ENCODE measurements at places on chromosomes 1 and 21.

DNA sequence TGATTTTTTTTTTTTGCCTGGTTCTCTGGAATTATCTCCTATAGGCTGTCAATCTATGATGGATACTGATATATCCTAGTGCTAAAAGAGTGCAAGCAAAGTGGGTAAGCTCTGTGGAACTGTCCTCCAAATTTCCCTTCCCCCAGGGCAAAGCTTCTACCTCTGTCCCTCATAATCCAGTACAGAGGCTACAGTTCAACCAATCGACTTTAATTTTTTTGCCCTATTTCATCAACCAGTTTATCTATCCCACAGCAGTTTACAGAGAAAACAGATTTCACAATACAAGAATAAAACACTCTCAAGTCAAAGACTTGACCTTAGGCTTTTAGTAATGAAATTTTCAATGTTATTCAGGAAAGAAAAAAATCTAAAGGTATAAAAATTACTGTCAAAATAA lies 13.9 kb downstream of the PUM1 start:
- DNase-seq = no peak

GRCh38 chr1:65825741-65826140 lies 33.0 kb downstream of the PDE4B start:
- no peak for DNase-seq

- no peak for DNase-seq
Observed at GRCh38 chr1:147316968-147317367, 74.5 kb downstream of the CHD1L start.

GRCh38 chr1:180912211-180912800 lies 391 bp upstream of the KIAA1614 start:
- no peak for DNase-seq

DNA sequence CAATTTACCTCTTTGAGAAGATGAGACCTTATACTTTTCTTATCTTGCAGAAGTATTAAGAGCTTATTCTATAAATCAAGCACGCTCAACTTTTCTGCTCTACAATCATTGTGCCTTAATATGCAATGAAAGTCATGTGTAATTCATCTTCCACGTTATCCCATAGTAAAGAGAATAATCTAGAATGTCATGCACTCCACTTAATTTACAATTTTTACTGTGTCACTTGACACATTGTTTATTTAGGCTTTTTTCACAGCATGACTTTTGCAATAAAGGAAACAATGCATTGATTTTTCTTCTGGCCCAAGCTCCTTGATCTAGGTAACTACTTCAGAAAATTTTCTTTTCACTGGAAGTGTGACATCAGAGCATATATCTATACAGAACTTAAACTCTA lies 290.9 kb downstream of the HHIPL2 start:
- no peak for DNase-seq

- DNase-seq = no peak
Observed at GRCh38 chr1:68758666-68759209, 261.9 kb upstream of the DEPDC1 start.

DNA sequence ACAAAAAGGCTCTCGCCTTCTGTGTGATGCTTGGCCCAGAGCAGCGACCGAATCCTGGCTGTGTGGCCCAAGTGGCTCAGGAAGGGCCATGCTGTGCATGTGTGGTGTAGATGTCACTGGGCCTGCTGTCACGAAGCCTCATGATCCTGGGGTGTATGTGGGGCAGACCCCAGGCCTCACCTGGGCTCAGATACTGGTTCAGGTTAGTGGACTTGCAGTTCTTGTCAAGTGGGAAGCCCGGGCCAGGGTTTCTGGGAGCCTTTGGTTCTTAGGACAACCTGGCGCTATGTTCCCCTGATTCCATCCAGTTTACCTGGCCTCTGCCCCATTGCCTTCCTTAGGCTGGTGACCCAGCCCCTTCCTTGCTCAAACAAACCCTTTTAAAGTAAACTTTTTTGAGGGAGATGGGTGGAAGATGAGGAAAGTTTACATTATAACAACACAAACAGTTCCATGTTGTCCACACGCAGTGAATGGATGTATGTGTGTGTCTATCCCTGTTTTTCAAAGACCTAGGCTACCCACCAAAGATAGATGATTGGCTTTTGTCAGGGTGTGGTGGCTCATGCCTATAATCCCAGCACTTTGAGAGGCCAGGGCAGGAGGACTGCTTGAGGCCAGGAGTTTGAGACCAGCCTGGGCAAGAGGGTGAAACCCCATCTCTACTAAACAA lies 84.3 kb downstream of the UCK2 start:
- no peak for DNase-seq

DNA sequence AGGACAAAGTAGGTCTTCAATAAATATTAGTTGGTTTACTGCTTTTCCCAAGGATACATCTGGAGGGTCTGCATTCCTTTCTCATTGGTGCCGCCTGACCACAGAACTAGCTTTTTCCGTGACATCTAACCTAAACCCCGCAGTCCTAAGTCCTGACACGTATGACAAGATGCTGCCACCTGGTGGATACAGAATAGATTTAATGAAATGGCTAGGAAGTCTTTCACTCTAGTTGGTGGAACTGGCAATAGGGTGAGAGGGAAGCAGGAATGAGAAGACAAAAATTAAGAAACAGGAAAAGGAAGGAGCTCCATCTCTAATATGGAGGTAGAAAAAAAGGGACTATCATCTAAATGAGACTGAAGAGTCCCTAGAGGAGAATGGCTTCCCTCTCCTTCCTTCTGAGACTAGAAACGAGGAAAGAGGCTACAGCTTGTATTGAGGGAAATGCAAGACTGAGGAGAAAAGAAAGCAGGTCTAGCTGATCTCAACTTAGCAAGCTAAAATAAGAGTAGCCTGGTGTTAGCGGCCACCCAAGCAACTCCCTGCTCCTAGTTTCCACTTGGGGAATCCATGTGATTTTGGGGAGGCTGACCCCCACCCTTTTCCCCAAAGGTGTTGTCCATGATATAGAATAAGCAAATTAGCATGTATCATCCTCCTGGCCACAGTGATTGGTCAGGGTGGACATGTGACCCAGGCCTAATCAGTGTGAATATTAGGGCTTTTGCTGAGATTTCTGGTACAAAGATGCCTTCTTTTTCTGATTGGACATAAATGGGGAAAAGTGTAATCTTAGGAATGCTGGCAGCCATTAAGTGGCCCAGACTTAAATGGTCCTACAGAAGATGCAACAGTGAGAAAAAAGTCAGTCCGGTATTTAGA lies 5.9 kb downstream of the RFX5 start:
- DNase-seq = peak; percentile 38

DNA sequence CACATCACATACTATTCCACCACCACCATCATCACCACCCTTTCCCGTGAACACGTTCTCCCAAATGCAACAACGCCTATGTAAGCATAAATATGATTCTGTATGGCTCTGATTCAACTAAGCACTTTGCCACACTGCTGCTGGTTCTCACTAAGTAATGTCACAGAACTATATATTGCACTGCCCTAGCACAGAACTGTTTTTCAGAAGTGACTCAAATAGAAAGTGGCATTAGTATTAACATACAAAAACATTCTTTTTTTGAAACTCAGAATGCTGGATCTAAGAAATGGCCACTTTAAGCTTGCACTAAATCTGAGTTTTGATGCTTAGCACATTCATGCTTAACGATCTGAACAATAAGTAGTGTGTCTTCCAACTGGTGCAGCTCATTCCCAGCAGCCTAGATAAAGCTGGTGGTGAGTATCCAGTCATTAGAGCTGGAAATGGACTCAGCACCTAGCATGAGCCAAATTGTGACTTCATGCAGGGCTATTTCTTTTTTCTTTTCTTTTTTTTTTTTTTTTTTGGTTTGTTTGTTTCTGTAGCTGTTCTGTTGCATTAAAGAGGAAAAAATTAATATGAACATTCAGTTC lies 46.2 kb upstream of the ZC3H11B start:
- DNase-seq = no peak
